ENCODE measurements at places on chromosomes 16 and 17.

- DNase-seq: no peak
Observed at GRCh38 chr16:88725609-88726407, 19.5 kb downstream of the CTU2 start.

GRCh38 chr16:24980077-24980793 lies 34.9 kb downstream of the ARHGAP17 start:
- no peak for DNase-seq

DNA sequence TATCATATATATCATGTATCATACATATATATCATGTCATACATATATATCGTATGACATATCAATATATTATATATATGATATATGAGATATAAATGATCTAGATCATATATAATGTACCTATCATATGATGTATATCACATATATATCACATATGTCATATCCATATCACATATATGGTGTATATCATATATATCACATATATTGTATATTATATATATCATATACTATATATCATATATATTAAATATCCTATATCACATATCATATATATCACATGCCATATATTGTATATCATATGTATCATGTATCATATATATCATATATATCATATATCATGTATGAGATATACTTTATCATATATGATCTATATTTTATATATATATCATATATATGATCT lies 355.9 kb upstream of the RBFOX1 start:
- no peak for DNase-seq

DNA sequence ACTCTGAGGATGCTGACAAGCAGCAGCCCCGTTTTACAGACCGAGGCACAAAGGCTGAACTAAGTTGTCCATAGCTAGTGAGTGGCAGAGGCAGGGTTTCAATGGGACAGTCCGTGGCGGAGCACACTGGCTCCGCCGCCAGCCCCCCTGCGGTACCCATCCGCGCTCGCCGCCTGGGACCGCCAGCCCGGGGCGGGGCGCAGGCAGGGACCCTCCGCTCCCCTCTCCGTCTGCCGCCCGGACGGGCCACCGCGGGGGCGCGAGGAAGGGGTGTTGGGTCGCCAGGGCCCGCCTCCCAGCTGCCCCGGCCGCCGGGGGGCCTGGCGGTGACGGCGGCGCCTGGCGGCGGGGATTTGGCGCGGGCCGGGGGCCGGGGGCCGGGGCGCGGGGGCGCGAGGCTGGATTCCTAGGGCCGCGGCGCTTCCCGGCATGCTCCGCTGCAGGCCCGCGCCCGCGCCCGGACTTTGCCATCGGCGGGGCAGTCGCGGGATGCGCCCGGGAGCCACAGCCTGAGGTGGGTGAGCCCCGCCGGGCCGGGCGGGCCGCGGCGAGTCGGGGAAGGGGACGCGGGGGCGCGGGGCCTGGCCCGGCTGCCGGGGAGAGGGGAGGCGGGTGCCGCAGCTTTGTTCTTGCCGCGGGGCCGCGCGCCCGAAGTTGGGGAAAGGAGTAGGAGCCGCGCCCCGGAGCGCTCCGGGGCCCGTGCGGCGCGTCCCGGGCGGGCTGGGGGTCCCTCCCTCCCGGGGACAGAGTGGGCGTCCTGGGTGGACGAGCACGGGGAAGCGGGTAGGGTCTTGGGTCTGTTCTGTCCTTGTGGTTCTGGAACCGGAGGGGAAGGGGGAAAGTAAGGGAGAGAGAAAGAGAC lies at the start of gene TMEM98:
TMEM98 (plus strand) TSS at position 430 of the 862 bp plus-strand sequence. CDS start 3,376 bp downstream, outside the sequence.
- peak; percentile 50 for DNase-seq

DNA sequence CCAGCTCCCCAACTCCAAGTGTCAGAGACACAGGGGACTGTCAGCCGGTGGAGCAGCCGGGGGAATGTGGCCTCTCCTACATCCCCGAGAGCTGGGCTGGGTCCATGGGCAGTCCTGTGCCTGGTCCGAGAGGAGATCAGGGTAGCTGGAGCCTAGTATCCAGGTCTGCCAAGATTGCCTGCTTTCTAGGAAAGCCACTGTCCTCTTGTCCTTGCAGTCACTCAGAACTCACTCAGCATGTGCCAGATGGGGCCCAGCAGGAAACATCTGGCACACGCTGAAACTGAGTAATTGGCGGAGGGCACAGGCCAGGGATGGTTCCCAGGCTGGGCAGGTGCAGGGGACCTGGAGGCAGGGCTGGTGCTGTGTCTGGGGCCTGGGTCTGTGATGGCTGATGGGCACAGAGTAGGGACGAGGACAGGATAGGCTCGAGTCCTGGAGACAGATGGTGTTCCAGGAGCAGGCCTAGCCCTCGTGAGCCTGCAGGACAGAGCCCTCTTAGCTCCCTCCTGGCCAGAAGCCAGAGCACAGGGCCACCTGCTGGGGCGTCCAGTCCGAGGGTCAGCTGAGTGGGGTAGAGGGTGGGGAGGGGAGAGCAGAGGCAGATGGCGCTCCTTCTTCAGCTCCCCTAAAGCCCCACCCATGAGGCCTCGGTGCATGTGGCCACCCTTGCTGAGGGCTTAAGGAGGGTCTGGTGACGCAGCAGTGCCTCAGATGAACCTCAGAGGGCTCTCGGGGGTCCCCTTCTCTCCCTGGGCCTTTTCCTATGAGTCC lies 31.1 kb downstream of the ADCY7 start:
- no peak for DNase-seq

- DNase-seq: no peak
Observed at GRCh38 chr16:29662729-29663015, 375 bp upstream of the SPN start.

DNA sequence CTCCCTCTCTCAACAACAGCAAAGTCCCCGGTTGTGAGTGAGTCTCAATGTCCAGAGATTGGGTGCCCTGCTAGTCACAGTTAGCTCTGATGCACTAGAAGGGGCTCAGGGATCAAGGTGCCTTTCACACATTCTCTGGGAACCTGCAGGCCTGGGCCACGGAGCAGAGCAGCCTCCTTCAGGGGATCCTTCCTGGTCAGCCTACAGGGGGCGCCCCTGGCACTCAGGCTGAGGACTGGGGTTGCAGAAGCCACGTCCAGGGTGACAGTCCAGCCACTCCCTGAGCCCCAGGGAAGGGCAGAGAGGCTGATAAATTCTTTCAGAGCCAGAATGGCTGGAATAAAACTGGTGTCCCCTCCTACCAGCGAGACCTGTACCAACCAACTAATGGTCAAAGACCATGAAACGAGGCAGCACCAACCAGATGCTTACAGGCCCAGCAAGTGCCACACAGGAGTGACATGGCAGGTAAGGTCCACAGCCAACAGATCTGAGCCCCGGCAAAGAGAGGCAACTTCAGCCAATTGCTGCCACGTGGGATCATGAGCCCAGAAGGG lies 43.5 kb downstream of the ST3GAL2 start:
- DNase-seq: peak; percentile 41

DNA sequence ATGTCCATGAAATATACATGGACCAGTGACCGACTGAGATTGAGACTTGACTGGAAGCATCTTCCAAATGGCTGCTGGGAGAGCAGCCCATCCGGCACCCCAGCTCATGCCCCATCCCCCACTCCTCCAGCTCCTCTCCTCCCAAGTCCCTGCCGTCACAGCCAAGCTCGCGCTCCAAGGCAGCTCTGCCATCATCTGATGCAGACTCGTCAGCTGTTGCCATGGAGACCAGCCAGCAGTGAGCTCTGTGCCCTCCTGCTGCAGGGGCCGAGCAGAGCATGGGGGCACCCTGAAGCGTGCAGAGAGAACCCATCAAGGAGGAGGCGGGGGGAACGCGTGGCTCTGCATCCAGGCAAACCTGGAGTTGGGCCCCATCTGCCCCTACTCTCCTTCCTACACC lies 74.5 kb upstream of the TNRC6C start:
- DNase-seq: peak; percentile 97

- no peak for DNase-seq
Observed at GRCh38 chr17:57133486-57133885, 48.4 kb downstream of the AKAP1 start.

GRCh38 chr16:89275284-89275584 lies 57.7 kb downstream of the ZNF778 start:
- no peak for DNase-seq

GRCh38 chr17:81291662-81292061 lies 3.4 kb downstream of the SLC38A10 start:
- DNase-seq: peak; percentile 92

DNA sequence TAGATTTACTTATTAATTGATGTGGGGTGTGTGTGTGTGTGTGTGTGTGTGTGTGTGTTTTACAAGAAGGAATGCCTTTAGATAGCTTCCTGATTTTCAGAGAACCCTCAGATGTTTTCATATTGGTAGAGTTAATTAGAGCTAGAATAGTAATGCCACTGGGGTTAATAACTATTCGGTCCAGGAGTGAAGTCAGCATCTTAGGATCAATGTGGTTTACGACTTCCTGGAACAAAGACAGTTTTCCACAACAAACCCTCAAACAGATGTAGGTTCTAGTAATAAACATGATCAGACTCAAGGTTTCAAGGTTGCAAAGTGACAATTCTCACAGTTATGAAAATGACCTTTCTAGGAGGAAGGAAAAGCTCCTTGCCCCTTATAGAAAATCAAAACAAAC lies 12.2 kb upstream of the SLC52A1 start:
- DNase-seq: no peak

DNA sequence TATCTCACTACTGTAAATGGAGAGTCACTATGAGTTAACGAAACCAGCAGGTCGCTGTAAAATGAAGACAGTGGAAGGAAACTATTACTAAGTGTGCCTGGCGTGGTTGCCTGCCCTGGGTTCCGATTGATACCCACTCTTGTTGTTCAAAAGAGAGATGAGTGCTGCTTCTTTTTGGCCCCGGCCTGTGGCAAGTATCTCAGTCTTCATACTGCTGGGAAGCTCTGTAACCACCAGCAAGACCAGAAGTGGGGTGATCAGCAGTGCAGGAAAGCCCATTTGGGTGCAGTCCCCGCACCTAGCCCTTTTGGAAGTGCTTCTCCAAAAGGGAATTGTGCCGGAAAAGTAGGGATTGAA lies 104.5 kb downstream of the SNX29 start:
- no peak for DNase-seq

DNA sequence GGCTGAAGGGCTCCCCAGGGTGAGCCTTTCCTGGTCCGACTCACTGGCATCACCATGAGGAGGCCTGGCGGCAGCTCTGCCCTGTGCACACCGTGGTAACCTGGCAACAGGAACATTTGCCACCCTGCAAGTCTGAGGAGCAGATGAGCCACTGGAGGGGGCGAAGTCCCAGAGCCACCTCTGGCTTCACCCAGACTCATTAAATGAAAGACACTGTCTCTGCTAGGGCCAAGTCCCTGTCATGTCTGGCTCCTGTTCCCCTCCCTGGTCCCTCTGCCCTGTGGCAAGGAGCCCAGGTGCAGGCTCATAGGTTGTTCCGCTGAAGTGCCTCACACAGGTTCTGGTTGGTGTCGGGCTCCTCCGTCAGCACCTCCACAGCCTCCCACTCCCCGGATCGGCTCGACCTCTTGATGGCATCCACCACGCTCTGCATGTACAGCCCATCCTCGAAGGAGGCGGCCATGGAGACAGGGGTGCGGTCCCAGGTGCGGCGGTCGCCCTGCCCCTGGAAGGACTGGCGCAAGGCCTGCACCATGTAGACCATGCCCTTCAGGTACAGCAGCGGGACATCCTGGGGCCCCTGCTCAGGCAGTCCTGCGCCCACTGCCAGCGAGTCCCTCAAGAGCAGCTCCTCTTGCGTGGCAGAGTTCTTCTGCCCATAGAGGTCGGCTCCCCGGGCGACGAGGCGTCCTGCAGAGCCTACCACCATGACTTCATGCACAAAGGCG lies 8.4 kb downstream of the C16orf86 start:
- DNase-seq: no peak

- no peak for DNase-seq
Observed at GRCh38 chr17:70629902-70630301, 460.6 kb downstream of the KCNJ2 start.

DNA sequence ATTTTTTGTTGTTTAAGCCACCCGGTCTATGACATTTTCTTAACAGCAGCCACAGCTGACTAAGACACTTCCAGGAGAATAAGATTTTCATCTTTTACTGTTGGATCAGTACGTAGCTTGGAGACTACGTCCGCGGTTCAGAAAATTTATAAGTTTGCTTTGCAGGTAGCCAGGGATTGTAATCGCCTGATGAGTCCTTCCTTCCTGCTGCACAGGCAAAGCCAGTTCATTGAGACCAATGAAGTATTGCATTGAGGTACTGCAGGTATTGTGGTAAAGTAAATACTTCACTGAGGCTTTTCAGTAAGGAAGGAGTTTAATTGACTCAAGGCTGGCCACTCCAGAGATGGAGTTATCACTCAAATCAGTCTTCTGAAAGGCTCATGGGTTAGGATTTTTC lies 269.4 kb upstream of the ELAC2 start:
- no peak for DNase-seq

- no peak for DNase-seq
Observed at GRCh38 chr16:19963301-19963700, 78.7 kb upstream of the GPRC5B start.

DNA sequence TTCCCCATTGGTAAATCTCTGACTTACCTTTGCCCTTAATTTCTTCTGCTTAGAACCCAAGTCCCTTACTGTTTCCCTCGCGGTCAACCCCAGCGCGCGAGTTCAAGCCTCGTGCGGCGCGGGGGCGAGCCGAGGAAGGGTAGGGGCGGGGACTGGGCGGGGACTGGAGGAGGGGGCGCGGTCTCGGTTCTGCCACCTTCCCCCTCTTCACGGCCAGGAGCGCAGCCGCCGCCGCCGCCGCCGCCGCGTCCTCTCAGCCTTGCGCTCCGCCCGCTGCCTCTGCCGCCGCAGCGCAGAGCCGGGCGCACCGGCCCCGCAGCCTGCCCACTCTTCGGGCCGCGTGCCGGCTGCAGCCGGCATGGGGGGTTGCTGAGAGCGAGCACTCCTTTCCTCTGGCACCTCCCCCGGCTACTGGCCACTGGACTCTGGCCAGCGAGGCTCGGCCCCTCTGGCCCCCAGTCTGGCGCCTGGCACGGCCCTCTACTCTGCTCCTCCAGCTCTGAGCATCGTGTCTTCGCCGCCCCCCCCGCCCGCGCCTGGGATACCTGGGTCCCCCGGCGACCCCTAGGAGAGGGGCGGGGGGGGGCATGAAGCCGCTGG lies at the start of gene RAPGEFL1:
RAPGEFL1 (plus strand) TSS at position 196 of the 600 bp plus-strand sequence; CDS start at position 588, 392 bp downstream.
- DNase-seq: peak; percentile 71

GRCh38 chr17:76232342-76232741 lies 8.0 kb downstream of the RNF157 start:
- DNase-seq: no peak

DNA sequence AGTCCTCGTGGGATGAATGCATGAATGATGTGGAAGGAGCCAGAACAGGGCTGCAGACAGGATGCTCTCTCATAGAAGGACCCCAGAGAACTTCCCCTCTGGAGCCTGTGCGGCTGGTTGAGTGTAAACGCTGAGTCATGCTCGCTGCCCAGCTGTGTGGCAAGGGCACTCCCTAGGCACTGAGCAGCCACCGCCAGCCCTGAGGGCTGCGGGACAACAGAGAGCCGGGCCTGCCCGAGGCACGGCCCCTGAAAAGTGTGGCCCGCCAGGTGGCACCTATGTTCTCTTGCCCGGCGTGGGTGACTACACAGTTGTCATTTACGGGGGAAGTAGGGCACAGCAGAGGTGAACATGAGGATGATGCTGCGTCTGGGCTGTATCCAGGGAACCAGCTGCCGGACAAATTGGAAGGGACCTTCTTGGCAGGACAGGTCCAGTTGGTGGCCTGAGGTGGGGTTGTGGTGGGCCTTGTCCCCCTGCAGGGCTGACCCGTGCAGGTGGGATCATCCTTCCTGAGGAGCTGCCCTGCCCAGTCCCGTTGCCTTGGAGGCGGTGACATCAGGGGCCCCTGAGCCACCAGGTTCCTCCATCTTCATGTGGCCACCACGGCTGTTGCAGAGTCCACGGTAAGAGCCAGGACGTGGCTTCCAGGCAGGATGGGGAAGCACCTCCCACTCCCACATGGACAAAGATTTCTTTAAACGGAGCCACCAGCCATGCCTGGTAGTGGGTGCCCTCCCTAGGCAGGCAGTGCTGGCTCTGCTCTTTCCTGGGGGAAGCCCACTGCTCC lies 94.8 kb upstream of the CBX4 start:
- DNase-seq: peak; percentile 56

GRCh38 chr16:28538733-28539596 lies at the start of gene NUPR1:
TSS of gene NUPR1 (minus strand) at chr16:28538974. CDS start at chr16:28538907, 67 bp downstream.
- peak; percentile 38 for DNase-seq

Measured in posterior cingulate gyrus (tissue), 11 donors.